ENCODE measurements at places on chromosomes 5 and 9.

DNA sequence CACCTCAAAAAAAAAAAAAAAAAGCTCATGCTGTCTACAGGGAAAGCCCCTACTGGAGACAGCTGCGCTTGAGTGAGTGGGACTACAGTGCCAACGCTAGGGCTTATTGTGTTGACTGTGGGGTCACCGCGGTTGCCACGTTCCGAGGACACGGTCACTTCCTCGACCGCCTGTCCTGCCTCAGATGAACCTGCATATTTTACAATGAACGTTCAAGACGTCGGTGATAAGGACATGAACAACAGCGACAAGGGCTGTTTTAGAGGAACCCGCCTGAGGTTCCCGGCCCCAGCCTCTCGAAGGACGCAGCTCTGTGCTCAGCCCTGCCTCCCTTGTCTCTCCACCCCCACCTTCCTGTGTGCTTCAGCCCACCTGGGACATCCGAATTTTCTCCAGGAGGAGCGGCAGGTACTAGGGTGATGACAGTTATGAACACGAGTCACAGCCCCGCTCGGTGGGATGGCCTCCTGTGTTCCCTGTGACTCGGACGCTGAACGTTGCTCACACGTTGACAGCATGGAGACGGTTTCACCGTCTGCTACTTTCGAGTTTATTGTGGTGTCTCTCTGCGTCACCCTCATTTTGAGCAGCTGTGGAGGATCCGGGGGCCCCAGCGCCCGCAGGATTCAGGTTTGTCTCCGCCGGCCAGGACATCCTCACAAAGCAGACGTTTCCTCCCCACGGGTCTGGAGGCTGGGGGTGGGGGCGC is 11.3 kb upstream of the DIPK1B start:
- DNase-seq = no peak

DNA sequence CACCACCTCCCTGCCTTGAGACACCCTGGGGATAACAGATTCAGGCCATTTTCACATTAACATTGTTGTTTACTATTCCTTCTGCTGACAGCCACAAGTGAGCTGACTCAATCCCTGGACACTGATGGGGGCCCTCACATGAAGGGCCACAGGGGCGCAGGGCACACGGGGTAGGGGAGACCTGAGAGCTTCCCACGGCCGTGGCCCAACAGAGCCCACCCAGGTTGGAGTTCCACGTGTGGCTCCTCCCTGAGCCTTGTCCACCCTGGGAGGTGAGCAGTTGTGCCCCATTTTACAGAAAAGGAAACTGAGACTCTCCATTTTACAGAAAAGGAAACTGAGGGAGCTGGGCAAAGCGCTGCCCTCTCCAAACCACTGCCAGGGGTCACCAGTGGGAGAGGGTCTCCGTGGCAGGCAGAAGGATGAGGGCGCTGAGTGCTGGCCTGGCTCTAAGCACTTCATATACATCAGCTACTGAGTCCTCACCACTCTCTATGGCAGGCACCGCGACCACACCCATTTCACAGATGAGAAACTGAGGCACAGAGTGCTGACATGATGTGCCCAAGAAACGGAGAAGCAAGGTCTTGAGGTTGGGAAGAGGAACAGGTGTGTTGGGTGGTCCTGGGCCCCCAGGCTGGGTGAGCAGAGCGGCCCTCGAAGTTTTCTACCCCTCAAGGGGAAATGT is 2.3 kb downstream of the NINJ1 start:
- no peak for DNase-seq

DNA sequence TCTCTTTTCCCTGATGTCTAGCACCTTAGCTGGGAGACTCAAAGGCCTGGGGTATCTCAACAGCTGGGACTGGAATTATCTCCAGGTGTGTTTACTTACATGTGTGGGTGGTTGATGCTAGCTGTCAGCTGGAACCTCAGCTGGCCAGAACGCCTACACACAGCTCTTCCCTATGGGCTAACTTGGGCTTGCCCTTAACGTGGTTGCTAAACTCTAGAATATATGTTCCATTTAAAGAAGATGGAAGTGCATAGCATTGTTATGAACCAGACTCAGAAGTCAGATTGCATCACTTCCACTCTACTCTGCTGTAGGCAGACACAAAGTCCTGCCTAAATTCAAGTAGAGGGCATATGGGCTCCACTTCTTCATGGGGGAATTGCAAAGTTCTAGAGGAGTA is 29.3 kb downstream of the SGCD start:
- no peak for DNase-seq

DNA sequence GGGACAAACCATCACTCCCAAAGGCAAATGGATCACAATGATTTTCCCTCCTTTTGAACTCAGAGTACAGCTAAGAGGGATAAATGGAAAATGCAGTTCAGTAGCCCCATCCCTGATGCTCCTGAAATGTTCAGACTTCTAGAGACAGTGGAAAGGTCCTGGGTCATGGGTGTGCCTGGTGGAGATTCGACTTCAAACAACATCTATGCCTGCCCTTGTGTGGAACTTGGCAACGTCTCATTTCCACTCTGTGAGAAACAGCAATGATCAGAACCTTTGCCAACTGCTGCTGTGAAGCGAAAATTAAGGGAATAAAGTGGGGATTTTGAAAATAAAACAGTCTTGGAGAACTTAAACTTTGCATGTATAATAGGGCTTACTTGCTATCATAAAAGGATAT is 778.1 kb downstream of the SEMA5A start:
- no peak for DNase-seq

DNA sequence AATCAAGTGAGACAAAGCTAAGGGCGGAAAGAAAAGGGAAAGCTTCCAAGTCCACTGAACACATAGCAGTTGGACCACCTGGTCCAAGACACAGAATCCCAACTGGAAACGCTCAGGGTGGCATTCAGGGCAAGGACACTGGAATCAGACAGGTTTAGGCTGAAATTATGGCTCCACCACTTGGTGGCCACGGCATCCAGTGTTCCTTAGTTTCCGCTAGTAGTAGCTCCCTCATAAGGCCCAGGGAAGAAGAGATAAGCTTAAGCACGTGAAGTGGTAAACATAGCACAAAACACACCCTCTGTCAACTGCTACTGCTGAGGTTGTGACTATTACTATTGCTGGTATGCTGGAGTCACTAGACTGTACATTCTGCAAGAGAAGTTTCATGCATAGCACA is 209.4 kb downstream of the GLIS3 start:
- no peak for DNase-seq

DNA sequence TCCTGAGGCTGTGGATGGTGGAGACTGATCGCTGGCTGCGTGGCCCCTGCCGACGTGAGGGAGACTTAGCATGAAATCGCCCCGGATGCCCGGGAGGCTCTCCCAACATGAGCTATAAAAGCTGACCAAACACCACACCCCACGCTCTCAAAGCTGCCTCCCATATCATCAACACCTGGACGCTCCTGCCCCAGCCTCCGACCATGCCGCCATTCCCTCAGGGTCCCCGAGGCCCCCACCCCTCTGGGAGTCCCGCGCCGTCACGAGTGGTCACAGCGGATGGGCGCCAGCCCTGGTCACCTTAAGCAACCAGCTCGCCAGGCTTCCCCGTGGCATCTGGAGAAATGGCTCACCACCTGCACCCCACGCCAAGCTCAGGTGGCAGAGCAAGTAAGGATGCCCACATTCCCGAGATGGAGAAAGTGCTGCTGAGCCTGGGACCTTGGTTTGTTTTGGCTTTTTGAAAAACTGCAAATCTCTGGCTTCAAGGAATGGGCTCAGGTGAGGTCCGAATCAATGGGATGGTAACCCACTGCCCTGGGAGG is 196.0 kb downstream of the MED10 start:
- DNase-seq = no peak

- DNase-seq = no peak
These were observed 181.0 kb upstream of the NFIL3 start for GRCh38 chr9:91604451-91605179.

- DNase-seq = no peak
These were observed 57.0 kb downstream of the SECISBP2 start for GRCh38 chr9:89375191-89375760.

DNA sequence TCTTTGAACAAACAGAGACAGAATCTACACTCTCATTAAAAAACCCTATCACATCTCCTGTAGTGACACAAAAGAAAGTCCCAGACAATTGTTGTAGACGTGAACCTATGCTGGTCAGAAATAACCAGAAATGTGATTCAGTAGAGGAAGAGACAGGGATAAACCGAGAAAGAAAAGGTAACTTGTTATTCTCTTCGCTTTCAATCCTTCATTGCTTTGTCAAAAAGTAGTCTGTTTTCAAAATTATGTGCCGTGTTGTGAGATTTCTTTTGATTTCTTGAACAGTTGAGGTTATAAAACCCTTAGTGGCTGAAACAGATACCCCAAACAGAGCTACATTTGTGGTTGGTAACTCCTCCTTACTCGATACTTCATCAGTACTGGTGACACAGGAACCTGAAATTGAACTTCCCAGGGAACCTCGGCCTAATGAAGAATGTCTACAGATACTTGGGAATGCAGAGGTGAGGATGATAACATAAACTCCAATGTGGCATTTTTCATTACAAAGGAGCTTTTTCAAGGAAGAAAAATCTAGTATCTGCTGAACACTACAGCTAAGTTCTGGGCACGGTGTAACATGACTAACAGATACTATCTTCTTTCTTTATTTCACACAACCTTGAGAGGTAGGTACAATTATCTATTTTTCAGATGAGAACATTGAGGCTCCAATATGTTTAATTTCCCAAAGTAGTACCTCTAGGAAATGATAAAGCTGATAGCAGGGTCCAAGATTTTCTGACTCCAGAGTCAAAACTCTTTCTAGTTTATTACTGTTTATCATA is 14.3 kb downstream of the HMGCR start:
- DNase-seq = no peak

DNA sequence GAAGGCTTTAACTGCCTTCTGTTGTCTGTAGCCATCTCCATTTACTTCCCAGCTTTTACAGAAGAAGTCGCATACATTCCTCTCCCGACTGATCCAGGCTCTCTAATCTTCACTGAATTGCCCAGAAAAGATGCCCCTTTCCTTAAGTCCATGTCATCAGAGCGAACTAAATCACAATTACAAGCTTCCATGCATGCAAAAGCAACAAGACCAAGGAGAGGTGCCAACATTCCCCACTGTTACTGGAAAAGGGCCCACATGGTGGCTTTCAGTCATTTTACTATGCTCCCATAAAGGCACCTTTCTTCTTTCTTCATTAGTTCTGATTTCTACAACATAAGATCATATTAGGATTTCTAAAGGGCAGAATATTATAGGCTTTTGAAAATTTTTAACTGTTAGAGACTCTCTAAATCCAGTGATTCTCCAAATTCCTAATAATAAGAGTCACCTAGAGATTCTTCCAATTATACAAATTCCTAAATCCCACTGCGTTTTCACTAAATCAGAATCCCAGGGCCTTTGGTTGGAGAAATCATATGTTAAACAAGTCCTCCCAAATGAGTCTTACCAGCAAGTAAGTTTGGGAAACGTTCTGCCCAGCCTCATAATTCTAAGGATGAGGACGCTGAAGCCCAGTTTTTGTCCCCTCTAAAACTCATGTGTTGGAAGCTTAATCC is 17.0 kb upstream of the ZFR start:
- no peak for DNase-seq

DNA sequence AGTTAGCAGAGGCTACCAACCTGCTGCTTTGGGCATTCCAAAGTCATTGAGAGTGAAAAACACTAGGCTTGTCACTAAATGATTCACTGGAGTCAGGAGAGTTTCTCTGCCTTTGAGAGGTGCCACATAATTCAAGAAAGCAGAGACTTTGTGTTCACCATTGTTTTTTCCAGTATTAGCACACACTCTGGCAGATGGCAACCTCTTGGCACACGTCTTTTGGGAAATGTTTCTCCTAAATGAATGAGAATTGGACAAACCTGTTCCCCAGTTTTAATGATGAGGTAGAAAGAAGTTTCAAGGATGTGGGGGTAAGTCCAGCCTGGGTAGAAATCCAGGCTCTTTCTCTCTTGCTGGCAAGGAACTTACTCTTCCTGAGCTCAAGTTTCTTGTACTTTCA is 259.1 kb downstream of the GABRB2 start:
- peak; percentile 27 for DNase-seq

DNA sequence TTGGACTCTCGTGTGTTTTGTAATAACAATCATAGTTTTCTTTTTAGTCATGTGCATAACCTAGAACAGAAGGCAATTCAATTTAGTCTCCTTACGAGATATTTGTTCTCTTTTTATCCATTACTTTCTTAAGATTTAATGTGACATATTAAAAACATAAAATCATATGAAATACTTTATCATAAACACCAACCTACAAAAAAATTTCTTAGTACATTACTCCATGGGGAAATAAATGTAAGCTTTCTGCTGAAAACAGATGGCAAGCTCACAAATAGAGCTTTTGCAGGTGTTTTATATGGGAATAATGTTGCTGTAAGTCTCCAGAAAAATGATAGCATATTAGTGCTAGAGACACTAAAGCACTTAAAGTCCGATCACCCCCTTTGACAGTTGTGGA is 1035.2 kb upstream of the ARRDC3 start:
- no peak for DNase-seq

GRCh38 chr9:136211006-136211405 is 6.1 kb upstream of the LHX3 start:
- DNase-seq = no peak

GRCh38 chr5:12330993-12331588 is 426.8 kb upstream of the CTNND2 start:
- DNase-seq = no peak

GRCh38 chr5:145800181-145800580 is 35.0 kb downstream of the PRELID2 start:
- DNase-seq = no peak

DNA sequence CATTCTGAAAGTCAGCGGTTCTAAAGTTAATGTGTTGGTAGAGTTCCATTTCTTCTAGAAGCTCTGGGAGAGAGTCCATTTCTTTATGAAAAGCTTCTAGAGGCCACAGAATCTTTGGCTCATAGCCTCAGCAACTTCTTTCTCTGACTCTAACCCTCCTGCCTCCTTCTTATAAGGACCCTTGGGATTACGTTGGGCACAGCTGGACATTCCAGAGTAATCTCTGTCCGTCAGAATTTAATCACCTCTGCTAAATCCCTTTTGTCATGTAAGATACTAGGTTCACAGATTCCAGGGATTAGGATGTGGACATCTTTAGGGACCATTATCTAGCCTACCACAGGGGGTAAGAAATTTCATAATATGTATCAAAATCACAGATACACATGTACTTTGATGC is 22.6 kb upstream of the ANKDD1B start:
- DNase-seq = no peak

GRCh38 chr5:138647794-138648410 is 72.7 kb upstream of the HSPA9 start:
- DNase-seq = no peak

DNA sequence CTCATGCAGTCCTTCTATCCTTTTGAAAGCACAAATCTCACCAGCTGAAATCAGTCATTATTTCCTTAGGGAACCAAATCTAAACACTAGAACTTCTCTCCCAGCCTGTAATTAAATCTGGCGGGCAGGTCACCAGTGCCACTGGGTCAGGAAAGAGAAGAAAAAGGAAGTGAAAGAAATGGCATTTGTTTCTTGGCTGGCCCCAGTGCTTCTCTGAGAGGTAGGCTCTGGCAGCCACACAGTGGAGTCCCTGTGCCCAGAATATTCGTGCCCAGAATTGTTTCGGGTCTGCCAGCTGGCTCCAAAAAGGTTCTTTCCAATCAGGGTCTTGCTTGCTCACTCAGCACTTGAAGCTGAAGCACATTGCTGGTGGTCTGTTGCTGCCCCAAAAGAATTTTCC is 133.9 kb upstream of the MTAP start:
- DNase-seq = no peak
